ENCODE measurements at places on chromosomes 12 and 14.

DNA sequence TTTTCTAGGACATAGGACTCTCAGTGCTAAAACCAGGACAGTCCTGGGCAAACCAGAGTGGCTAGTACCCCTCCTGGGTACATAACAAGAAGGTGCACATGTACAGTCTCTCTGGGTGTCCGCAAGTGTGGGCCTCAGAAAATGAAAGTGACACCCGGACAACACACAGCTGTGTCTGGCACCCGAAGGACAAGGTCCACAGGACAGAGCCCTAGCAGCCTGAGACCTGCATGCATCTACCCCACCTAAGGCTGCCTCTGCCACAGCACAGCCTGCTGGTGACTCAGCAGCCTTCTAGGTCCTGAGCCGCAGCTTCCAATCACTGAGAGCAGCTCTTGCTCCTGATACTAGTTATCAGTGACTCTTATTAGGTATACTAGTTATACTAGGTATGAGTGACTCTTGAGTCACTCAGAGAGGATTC lies 784.1 kb upstream of the TBX3 start:
- no peak for DNase-seq

DNA sequence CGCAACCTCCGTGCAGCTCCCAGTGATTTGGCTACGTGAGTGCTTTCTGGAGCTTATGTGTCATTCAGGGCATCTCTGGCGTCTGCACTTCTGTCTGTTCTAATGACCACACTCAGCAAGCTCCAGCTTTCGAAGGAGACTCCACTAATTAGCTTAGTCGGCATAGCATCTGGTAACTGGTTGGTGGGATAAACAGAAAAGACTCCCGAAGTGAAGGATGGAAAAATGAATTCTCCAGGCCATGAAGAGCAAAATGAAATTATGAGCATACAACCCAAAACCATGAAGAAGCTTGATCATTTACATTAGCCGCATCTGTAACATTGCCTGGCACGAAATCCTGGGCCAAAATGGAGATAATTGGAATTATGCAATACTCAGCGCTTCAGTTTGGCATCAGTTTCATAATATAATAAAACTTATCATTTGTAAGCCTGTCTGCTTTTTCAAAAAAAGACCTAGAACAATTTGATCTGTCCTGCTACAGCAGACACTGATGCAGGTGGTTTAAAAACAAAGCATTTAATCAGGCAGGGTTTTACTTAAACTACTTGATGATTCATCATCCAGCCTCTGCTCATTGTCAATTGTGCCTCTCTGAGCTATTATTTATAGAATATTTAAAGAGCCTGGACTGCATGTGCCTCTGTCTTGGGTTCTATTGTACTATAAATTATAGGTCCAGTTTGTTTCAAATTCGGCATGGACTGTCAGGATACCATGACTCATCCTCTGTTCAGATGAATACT lies 87.4 kb downstream of the SYT1 start:
- DNase-seq: no peak

DNA sequence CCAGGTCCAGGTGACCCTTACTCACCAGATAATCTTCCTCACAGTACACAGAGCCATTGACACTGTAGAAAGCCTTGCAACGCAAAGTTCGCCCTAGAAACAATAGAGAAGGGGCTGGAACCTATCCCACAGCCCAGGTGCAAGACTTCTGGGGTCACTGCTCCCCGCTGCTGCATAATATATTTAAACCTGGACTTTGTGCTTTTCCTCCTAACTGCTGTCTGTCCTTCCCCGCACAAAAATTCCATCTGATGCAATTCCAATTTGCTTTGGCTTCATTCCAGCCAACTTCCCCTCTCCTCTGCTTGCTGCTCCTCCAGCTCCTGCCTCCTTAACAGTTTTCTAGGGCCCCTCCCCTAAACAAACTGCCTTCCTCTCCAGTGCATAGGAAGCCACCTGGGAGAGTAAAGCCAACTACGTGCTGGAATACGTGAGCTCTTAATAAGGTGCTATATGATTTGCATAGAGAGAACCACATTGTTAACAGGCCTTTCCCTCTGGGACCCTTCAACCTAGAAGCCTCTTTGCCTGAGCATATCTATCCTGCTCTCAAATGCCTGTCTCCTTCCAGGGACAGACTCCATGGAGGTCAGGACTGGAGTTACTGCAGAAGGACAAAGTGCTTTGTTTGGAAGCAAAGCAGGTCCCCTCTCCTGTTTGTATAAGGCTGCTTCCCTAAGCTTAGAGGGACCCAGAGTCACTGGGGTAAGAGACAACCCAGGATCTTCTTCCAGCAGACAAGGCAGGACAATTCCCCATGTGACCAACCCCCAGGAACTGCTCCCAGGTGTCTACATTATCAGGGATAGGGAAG lies 5.5 kb downstream of the AJUBA start:
- no peak for DNase-seq

GRCh38 chr12:27012982-27013255 lies 1.3 kb downstream of the TM7SF3 start:
- no peak for DNase-seq

DNA sequence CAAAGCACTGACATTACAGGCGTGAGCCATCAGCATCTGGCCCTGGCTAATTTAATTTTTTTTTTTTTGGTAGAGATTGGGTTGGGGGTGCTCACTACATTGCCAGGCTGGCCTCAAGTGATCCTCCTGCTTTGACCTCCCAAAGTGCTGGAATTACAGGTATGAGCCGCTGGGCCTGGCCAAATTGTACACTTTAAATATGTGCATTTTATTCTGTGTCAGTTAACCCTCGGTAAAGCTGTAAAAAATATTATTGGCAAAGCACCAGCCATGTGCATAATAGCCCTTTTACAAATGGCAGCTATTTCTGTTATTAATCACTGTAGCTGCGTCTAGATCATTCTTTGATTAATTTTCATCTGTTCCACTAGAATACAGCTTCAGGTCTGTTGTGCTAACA lies 12.0 kb downstream of the TMEM119 start:
- no peak for DNase-seq

GRCh38 chr12:124167141-124167540 lies 127.8 kb upstream of the RFLNA start:
- DNase-seq: no peak

DNA sequence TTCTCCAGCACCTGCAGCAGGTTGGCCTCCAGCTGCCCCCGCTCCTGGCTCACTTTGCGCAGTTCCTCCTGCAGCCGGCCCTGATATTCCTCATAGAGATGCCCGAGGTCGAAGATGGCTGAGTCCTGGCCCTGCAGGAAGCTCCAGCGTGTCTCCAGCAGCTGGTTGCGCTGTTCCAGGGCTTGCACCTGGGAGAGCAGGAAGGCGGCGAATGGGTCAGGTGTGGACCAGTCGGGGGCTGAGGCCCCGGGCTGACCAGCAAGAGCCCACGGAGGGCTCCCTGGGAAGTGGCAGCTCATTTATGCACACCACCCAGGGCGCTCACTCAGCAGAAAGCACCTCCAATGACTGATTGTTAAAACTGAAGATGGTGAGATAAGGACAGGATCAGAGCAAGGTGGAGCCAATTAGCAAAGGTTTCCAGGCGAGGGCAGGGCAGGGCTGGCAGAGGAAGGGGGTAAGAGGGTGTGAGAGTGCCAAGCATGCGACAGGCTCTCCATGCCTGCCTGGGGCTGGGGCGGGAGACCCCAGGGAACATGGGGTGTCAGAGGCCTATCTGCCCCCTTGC lies 6.3 kb downstream of the KRT80 start:
- no peak for DNase-seq

Data from stimulated activated CD4-positive, alpha-beta T cell treated with anti-CD3 and anti-CD28 coated beads, Interleukin-1b, Interleukin-23, amount 100 ng/mL, for 1 hour (primary cell).